ENCODE measurements at places on chromosomes 2 and 18. TPM values are rescaled to one million over a fixed set of nuclear protein-coding genes. Genes with fewer than 3 reads are reported as not detected.

DNA sequence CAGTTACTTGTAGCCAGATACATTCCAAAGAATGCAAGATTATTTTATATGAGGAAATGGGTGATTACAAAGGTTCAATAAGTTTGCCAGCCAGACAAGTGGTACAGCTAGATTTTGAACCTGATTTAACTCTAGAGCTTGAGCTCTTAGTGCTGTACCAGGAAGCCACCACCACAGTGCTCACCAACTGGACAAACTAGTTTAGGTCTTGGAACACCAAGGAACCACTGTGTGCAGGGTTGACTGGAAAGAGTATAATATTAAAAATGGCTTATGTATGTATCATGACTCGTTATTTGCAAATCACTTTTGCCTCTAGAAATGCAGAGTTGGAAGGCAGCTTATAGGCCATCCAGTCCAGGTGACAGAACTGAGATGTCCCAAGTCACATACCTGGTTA lies 177.2 kb downstream of the TXNL1 start:
- DNase-seq = no peak

The PAX3 gene
- total RNA-seq = not detected

DNA sequence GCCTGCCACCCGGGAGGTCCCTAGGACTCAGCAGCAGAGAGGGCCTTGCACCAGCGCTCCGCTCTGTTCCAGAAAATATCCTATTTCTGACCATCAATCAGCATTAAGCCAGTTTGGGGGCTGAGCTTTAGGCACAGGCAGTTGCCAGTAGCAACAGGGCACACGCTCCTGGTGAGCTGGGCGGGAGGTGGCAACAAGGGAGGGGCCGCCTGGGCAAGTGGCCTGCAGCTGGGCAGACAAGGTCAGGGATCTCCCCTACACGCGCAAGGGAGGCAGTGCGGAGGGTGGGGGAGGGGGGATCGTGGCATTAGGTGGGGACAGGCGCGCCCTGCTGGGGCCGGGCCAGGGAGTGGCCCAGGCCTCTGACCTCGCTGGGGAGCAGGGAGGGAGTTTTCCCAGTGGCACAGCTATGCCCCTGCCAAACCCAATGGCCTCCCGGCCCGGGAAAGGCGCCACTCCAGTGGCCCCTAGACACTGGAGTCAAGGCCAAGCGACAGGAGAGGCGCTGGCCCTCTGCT lies 302.8 kb downstream of the NCKAP5 start:
- DNase-seq = no peak

- DNase-seq = no peak
Measured at GRCh38 chr2:47645246-47645645, 137.7 kb upstream of the MSH6 start.

The RBFA gene
- 26.1 TPM for total RNA-seq

GRCh38 chr2:184558713-184559464 lies 39.4 kb upstream of the ZNF804A start:
- no peak for DNase-seq

The HRH4 gene
- 0.54 TPM for total RNA-seq

Data from hematopoietic multipotent progenitor cell (in vitro differentiated cells).